ENCODE measurements at places on chromosomes 16 and 17. TPM values are rescaled to one million over a fixed set of nuclear protein-coding genes. Genes with fewer than 3 reads are reported as not detected.

DNA sequence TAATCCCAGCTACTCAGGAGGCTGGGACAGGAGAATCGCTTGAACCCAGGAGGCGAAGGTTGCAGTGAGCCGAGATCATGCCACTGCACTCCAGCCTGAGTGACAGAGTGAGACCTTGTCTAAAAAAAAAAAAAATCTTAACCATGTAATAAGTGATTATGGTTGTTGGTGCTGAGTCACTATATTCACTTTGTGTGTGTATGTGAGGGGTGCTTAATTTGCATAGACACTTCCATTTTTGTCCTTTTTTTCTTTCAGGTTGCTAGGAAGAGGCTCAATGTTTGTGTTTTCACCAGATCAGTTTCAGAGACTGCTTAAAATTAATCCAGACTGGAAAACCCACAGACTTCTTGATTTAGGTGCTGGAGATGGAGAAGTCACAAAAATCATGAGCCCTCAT lies 18.2 kb downstream of the METTL9 start:
- no peak for DNase-seq

DNA sequence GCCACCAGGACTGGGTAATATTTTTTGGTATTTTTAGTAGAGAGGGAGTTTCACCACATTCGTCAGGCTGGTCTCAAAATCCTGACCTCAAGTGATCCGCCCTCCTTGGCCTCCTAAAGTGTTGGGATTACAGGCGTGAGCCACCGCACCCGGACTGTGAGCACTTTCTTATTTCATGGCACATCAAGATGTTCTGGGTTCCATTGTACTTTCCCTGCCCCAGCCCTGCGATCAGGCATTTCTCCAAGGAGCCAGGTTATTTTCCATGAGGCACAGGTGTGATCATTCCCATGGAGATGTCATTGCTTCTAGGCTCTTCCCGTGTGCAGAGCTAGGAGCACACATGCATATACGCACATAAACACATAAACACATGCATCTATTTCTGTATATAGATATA lies 2.6 kb upstream of the ANKRD40CL start:
- DNase-seq: no peak

The CHTF8 gene
- polyA plus RNA-seq: 34.0 TPM

The ITGAD gene
- 0.03 TPM for polyA plus RNA-seq

The PMP22 gene
- 17.1 TPM for polyA plus RNA-seq

DNA sequence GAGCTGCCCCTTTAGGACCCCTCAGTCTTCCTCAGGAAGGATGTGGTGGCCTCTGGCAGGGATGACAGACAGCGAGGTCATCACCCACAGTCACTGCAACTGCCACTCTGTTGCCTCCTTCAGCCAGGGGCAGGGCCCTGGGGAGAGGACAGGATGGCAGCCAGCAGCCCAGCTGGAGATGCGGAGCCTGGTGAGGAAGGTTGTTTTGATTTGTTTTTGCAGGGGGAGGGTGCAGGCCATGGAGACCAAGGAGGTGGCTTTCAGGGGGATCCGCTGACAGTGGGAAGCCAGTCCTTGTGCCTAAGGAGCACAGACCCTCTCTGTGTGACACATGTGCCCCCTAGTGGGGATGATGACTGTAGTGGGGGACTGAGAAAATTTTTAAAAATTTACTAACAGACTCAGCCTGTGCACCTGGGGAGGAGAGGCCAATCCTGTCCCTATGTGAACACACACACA lies 7.4 kb downstream of the PRCD start:
- peak; percentile 72 for DNase-seq

Measured in adrenal gland (tissue), 19 donors.